HFF-Myc (cell line): ENCODE measurements at places on chromosomes 11 and 22.

GRCh38 chr22:16776080-16776479 lies 49.1 kb downstream of the XKR3 start:
- DNase-seq: no peak

GRCh38 chr11:69121021-69121420 lies 34.7 kb upstream of the SMIM38 start:
- no peak for DNase-seq

DNA sequence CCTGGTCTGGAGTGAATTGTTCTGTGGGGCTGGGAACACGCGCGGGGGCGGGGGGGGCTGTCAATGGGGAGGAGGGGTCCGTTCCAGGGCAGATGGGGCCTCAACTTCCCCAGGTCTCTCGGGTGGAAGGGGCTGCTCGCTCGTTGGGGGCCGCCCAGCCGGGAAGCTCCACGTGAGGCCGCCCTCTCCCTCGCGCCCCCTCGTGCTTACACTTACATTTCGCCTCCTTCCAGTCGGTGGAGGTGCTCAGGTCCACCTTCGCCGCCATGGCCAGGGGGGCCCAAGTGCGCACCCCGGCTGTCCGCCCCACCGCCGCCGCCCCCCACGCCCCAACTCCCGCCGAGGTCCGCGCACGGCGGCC lies 452 bp downstream of the MACROD1 start:
- DNase-seq: no peak

GRCh38 chr11:47035108-47035507 lies 98.5 kb downstream of the CSTPP1 start:
- DNase-seq: no peak

DNA sequence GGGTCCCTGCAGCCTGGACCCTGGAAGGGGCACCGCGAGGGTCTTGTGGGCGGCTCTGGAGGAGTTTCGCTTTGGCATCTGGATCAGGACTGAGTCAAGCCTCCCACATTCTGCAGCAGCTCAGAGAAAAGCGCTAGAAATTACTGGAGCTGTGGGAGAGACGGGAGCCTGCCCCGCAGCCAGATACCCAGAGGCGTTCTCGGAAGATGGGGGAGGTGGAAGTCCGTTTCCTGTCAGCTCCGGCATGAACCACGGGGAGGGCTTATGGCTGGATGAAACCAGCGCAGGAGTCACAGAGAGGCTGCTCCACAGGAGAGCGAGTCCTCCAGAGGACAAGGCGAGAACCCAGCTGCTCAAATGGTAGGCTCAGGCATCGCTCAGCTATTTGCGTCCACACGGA lies 379.3 kb downstream of the OPCML start:
- no peak for DNase-seq

- no peak for DNase-seq
Observed at GRCh38 chr22:30429887-30430286, 4.3 kb downstream of the MTFP1 start.

- DNase-seq: no peak
Observed at GRCh38 chr11:9138133-9138453, 46.7 kb upstream of the SCUBE2 start.

DNA sequence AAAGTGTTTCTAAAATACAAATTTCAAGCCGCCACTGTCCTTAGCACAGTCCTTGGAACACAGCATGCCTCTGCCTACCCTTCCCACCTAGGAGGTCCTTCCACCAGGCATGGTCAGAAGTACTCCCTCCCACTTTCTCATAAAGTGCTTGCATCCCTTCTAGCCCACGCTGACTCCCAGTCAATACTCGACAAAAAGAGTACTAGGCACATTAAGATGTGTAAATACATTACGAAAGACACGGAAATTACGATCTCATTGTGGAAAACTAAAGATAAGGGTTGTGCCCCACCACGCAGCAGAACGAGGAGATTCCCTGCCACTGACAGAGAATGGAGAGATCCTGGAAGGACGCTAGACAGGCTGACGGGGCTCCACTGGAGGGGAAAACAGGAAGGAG lies 13.5 kb downstream of the CHKA start:
- DNase-seq: no peak

DNA sequence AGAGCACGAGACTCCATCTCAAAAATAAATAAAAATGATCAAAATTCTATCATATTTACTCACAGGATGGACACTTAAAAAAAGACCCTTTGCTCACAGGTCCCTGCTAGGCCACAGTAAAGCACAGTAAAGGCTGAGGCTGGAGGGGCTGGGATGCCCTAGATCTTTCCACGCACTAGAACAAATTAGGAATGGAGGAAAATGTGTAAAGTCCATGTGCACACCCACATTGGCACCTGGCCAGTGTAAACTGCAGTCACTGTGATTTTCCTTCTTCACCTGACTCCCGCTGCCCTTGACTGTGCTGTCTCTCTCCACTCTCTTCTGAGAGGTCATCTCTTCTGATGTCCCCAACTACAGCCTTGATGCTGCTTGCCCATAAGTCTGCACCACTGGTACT lies 195.5 kb downstream of the EFCAB6 start:
- no peak for DNase-seq

DNA sequence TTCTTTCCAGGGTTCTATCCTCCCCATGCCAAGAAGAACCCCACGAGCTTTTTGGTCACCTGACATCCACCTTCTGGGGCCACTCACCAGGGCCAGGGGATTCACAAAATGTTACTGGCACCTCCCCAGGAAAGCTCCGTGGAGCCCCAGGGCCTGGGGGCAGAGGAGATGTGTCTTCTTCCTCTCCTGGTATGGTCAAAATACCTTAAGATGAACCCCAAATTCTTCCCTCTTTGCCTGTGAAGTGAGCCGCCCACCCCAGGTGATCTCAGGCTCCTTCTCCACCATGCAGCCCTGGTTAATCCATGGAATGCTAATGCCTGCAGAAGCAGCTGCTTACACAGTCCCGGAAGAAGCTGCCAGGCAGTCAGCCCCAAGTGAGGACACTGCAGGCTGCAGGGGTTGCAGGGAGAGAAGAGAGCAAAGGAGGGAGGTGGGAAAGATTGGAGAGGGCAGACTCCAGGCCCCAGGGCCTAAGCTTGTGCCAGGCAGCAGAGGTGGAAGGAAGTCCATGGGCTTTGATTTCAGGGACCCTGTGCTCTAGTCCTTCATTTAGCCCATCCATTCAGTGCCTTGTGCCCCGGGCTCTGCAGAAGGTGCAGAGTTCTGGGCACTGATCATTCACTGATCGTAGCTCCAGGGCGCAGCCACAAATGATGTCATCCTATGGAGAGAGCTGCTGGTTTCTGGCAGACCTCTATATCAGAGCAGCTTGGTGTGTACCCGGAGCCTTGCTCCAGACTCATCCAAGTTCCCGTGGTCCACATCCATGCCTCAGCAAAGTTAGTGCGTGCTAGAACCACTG lies 127.9 kb upstream of the NECTIN1 start:
- DNase-seq: no peak

DNA sequence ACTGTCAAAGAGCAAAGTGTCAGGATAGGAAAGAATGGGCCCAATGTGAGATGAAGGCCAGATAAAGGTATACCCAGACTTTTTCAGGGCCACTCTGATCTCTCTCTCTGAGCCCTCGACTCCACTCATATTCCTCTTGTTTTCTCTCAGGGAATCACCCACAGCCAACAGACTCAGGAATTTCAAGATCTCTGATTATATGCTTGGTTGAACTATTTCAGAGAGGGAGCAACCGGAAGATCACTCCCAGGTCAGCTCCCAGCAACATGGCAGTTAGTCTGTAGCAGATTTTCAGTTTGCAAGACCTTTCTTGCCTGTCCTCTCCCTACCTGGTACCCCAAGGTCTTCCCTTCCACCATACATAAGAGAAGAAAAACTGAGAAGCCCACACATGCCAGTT lies 102.5 kb downstream of the C11orf58 start:
- no peak for DNase-seq

GRCh38 chr22:21697880-21698279 lies 32.1 kb downstream of the PPIL2 start:
- DNase-seq: no peak

- no peak for DNase-seq
Observed at GRCh38 chr22:42138972-42139371, 8.4 kb upstream of the CYP2D6 start.

- no peak for DNase-seq
Observed at GRCh38 chr11:721247-721740, 15.3 kb downstream of the EPS8L2 start.

DNA sequence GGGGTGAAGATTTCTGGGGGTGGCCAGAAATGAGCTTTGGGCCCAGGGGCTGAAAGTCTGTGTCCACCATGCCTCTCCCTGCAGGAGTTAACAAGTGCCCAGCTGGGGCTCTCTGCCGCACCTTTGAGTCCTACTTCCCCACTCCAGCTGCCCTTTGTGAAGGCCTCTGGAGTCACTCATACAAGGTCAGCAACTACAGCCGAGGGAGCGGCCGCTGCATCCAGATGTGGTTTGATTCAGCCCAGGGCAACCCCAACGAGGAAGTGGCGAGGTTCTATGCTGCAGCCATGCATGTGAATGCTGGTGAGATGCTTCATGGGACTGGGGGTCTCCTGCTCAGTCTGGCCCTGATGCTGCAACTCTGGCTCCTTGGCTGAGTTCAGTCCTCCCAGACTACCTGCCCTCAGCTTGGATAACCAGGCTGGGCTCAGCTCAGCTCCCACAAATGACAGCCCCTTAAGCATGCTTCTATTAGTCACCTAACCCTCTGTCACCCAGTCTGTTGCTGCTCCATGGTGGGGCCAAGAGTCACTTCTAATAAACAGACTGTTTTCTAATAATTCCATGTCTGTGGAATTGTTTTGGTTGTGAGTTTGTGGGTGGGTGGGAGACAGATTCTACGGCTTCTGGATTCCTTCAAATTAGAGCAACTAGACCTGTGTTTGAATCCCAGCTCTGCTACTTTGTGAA lies 3.0 kb upstream of the INPPL1 start:
- DNase-seq: no peak

- no peak for DNase-seq
Observed at GRCh38 chr22:19681863-19682245, 32.4 kb upstream of the SEPTIN5 start.

- DNase-seq: no peak
Observed at GRCh38 chr11:2314136-2314524, 12.3 kb downstream of the TSPAN32 start.

DNA sequence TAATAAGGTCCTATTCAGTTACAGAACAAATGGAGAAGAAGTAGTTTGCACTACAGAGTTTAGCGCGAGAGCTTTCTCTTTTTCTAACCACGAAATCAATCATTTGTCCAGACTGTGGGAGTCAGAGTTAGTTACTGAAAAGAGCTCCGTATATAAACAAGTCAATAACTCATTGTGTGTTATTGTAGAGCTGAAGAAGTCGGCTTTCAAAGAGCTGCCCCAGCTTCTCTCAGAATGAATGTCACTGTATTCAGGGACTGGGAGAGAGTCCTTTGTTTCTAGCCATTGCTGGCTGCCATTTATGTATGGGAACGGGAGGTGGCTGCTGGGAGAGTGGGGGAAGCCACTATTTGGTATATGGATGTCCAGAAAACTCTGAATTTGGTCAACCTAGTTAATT lies 227.8 kb downstream of the DCDC1 start:
- no peak for DNase-seq
